GM13977 (cell line): ENCODE measurements at places on chromosomes 13 and 19.

GRCh38 chr13:103539721-103540381 is 473.6 kb upstream of the SLC10A2 start:
- DNase-seq, result no peak

GRCh38 chr19:18100710-18101109 is 3.1 kb downstream of the MAST3 start:
- DNase-seq, result no peak

GRCh38 chr13:23771956-23772355 is 117.2 kb downstream of the MIPEP start:
- DNase-seq, result no peak

GRCh38 chr19:51124729-51125128 is at the start of gene SIGLEC9:
Gene SIGLEC9, plus strand, starts transcription at chr19:51124906. Its CDS starts 69 bp downstream, at chr19:51124975.
- DNase-seq, result no peak

DNA sequence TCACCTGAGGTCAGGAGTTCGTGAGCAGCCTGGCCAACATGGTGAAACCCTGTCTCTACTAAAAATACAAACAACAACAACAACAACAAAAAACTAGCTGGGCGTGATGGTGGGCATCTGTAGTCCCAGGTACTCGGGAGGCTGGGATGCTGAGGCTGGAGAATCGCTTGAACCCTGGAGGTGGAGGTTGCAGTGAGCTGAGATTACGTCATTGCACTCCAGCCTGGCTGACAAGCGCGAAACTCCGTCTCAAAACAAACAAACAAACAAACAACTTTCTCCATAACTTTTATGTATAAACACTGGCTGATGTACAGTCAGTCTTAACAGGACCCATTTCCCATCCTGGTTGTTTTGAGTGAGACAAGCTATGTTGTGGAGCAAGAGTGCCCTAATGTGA is 5.8 kb upstream of the CYP4F8 start:
- DNase-seq, result no peak

- no peak for DNase-seq
These were observed 4.7 kb downstream of the DNMT1 start for GRCh38 chr19:10190026-10190425.

- no peak for DNase-seq
These were observed 14.2 kb upstream of the PDX1 start for GRCh38 chr13:27905650-27906049.

- DNase-seq, result no peak
These were observed 781.0 kb upstream of the ARGLU1 start for GRCh38 chr13:107348925-107349324.

DNA sequence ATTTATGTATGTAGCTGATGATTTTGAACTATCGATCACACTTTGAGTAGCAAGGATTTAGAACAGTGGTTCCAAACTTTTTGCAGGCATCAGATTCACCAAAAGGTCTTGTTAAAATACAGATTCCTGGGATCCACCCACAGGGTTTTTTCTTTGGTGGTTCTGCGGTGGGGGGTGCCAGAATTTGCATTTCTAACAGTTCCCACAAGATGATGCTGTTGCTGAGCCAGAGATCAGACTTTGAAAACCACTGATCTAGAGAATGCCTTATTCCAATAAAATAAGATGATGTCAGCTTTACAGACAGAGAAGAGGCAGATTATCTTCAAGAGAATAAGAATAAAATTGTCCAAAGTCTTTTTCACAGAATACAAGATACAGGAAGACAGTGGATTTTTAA is 80.9 kb upstream of the SHISA2 start:
- DNase-seq, result no peak

GRCh38 chr19:31350033-31350692 is 927 bp upstream of the TSHZ3 start:
- DNase-seq, result no peak

DNA sequence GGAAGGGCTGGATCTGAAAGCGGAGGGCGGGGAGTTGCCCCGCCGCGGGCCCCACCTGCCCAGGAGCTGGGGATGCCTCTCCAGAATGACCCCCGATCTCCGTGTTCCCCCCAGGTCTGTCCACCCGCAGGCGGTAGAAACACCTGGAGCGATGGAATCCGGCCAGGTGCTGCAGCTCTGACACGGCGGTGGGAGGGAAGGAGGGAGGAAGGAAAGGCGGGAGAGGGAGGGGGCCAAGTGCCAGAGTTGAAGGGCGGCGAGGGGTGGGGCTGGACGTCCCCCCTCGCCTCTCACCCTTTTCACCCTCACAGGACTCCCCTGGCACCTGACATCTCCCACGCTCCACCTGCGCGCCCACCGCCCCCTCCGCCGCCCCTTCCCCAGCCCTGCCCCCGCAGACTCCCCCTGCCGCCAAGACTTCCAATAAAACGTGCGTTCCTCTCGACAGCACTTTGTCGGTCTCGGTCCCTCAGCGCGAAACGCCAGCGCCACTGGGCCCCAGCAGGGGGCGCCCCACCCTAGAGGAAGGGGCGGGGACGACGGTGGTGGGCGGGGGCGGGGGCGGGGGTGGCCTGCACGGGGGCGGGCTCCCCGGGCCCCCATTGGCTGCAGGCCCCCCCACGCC is 337 bp upstream of the FXYD7 start:
- peak; percentile 83 for DNase-seq

DNA sequence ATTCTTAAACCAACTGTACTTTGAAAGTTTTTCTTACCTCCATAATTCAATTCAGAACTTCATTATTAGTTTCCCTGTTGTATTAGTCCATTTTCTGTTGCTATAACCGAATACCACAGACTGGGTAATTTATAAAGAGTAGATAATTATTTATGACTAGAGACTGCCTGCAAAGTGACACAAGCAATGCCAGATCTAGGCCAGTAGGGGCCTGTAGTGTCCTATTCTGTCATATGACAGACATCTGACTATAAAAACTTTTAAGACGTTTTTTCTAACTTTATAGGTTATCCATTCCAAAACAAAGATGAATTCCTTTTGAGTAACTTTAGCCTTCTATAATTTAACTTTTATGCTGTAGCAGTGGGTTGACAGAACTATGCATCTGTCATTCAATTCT is 2783.8 kb downstream of the PCDH9 start:
- DNase-seq, result no peak

GRCh38 chr13:103883164-103883563 is 816.9 kb upstream of the SLC10A2 start:
- no peak for DNase-seq

DNA sequence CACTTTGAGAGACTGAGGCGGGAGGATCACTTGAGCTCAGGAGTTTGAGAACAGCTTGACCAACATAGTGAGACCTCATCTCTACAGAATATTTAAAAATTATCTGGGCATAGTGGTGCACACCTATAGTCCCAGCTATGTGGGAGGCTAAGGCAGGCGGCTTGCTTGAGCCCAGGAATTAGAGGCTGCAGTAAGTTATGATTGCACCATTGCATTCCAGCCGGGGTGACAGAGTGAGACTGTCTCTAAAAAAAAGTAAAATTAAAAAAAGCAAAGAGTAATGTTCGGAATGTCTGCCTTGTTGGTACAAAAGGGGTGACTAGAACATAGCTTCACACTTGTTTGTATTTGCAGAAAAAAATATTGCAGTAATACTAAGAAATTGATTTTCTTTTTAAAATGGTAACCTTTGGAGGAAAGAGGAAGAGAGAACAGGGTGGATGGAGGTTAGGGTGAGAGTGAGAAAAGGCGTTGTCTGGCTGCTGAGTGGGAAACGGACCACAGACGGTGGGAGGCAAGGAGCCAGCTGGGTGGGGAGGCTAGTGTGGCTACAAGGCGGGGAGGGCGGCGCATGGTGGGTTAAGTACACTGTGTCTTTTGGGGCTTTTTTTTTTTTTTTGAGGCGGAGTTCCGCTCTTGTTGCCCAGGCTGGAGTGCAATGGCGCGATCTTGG is 10.2 kb downstream of the PPP1R14A start:
- no peak for DNase-seq

- DNase-seq, result no peak
These were observed 68.6 kb upstream of the IPO5 start for GRCh38 chr13:97884707-97885468.

GRCh38 chr19:37867831-37868230 is 38.6 kb downstream of the WDR87 start:
- DNase-seq, result no peak

GRCh38 chr13:92767468-92767867 is 459.1 kb upstream of the GPC6 start:
- DNase-seq, result no peak

DNA sequence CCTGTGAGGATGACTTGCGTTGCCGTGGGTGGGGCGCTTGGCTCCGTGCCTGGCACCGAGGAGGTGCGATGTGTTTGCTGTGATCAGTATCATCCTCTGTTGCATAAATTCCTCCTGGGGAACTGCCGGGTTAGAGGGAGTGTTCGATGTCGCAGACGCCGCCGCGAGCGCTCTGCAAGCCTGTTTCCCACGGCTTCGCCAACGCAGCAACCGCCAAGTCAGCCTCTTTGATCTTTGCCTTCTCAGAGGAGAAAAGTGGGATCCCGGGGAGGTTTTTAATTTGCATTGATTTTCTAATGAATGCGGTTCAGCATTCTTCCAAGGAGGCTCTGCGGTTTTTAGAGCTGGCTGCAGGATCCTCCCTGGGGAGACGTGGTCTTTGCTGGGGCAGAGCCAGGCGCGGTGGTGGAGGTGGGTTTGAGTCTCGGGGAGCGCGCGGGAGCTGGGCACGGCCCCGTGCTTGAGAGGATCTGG is 7.6 kb downstream of the GPR32 start:
- peak; percentile 13 for DNase-seq

- DNase-seq, result no peak
These were observed 70.7 kb downstream of the EPS15L1 start for GRCh38 chr19:16400911-16401591.

- DNase-seq, result no peak
These were observed 709.4 kb downstream of the PCDH9 start for GRCh38 chr13:66520511-66521355.

- no peak for DNase-seq
These were observed 57.9 kb downstream of the THSD1 start for GRCh38 chr13:52348071-52348470.

- DNase-seq, result no peak
These were observed 5.0 kb downstream of the ADAT3 start for GRCh38 chr19:1910177-1910576.

DNA sequence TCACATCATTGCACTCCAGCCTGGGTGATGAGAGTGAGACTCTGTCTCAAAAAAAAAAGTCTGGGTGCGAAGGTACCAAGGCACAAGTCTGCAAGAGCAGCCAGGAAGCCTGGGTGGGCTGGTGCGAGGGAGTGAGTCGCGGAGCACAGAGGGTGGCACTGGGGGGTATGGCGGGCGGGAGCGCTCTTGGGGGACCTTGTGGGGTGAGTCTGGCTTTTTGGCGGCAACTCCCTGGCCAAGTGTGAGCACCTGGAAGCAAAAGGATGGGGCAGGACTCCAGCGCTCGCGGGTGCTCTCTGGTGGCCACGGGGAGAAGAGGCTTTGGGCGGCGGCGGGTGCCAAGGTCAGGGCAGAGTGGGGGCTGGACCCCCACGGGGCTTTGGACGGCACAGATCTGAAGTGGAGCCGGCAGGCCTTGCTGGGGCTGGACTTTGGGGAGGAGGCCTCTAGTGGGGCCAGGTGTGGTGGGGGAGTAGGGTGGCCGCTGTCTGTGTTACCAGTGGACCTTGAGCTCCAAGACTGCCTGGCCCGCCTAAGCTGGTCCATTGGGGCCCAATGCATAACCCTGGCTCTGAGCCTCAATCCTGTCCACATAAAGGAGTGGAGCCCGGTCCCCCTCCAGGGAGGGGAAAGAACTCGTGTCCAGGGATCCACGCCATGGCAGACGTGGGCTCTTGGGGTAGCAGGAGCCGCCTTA is 1.6 kb downstream of the P2RY11 start:
- peak; percentile 68 for DNase-seq

GRCh38 chr13:21061029-21061763 is at the start of gene LATS2:
Gene LATS2, minus strand, starts transcription at chr13:21061586. Its CDS starts 15,560 bp downstream, at chr13:21046026.
- peak; percentile 94 for DNase-seq

DNA sequence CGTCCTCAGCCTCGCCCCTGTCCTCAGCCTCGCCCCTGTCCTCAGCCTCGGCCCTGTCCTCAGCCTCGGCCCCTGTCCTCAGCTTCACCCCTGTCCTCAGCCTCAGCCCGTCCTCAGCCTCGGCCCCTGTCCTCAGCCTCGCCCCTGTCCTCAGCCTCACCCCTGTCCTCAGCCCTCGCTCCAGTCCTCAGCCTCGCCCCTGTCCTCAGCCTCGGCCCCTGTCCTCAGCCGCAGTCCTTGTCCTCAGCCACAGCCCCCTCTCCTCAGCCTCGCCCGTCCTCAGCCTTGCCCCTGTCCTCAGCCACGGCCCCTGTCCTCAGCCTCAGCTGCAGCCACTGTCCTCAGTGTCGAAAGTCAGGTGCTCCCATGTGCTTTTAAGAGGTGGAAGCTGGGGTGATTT is 10.5 kb downstream of the C13orf46 start:
- no peak for DNase-seq

DNA sequence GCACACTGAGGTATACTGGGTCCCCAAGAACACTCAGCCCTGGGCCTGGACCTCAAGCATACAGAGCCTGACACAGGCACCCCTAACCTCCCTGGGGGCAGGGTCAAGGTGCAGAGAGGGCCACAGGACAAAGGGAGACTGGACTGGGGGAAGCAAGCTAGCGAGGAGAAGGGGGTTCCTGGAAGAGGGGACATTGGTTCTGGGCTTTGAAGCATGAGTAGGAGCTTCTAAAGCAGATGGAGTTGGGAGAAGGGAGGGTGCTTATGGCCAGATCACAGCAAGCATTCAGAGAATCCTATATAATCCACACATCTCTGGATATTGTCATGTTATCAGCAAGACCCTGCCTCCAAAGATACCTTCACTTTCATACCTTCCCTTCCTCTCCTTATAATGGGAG is 3.2 kb downstream of the CIB3 start:
- DNase-seq, result no peak

DNA sequence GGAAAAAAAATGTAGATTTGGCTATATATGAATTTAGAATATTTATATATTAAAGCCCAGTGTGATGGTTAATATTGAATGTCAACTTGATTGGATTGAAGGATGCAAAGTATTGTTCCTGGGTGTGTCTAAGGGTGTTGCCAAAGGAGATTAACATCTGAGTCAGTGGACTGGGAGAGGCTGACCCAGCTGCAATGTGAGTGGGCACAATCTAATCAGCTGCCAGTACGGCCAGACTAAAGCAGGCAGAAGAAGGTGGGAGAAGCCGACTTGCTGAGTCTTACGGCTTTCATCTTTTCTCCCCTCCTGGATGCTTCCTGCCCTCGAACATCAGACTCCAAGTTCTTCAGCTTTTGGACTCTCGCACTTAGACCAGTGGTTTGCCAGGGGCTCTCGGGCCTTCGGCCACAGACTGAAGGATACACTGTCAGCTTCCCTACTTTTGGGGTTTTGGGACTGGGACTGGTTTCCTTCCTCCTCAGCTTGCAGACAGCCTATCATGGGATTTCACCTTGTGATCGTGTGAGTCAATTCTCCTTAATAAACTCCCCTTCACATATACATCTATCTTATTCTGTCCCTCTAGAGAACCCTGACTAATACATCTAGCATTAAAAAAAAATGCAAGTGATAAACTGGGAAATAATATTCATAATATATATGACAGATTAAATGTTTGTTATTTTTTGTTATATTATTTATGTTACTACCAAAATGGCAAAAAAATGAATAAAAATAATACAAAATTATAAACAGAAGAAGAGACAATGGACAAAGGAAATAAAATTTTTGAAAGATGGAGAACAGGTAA is 122.4 kb downstream of the DLEU7 start:
- DNase-seq, result no peak

GRCh38 chr19:10896851-10897526 is 25.6 kb downstream of the CARM1 start:
- no peak for DNase-seq
